ENCODE measurements at places on chromosomes 11 and 22.

GRCh38 chr22:24535348-24535747, 19.6 kb downstream of the GUCD1 start:
- no peak for DNase-seq

DNA sequence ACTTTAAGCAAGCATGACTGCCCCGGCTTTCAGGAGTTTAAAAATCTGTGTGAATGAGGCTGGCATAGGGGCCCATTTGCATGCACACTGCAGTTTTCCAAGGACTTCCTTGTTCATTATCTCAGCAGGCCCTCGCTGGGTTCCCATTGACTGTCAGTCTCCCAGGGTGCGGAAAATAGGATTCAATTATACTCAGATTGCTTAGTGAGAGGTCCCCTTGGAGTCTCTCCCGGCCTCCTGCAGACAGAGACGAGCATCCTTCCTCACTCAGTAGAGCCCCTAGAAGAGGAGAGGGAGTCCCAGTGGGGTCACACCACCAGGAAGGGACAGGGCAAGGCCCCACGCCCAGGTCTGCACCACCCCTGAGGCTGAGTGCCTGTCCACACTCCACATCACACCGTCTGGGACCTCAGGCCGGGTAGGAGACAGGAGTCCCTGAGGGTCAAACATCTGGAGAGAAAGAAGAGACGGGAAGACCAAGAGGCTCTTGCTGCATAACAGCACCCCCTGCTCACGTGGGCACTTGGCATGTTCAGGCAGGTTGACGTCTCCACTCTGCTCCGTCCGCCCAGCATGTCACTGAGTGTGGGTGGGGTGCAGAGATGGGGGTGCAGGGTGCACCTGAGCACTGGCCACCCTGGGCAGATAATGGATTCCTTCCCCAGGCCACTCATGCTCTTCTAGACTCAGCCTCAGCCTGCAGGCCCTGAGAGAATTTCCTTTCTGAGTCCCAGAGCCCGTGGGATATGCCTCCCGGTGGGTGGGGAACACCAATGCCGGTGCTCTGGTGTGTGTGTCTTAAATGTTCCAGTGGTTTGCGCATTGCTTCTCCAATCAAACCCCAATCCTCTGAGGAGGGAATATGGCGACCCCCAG, 58.8 kb downstream of the MCM5 start:
- no peak for DNase-seq

- peak; percentile 44 for DNase-seq
These were observed 109.5 kb downstream of the CCDC81 start for GRCh38 chr11:86483940-86484794.

- DNase-seq, result no peak
These were observed 403.2 kb downstream of the NTM start for GRCh38 chr11:131773626-131774025.

- DNase-seq, result no peak
These were observed 559 bp downstream of the MRTFA start for GRCh38 chr22:40635940-40636379.

GRCh38 chr11:76025068-76025467, 181.2 kb downstream of the WNT11 start:
- DNase-seq, result no peak

DNA sequence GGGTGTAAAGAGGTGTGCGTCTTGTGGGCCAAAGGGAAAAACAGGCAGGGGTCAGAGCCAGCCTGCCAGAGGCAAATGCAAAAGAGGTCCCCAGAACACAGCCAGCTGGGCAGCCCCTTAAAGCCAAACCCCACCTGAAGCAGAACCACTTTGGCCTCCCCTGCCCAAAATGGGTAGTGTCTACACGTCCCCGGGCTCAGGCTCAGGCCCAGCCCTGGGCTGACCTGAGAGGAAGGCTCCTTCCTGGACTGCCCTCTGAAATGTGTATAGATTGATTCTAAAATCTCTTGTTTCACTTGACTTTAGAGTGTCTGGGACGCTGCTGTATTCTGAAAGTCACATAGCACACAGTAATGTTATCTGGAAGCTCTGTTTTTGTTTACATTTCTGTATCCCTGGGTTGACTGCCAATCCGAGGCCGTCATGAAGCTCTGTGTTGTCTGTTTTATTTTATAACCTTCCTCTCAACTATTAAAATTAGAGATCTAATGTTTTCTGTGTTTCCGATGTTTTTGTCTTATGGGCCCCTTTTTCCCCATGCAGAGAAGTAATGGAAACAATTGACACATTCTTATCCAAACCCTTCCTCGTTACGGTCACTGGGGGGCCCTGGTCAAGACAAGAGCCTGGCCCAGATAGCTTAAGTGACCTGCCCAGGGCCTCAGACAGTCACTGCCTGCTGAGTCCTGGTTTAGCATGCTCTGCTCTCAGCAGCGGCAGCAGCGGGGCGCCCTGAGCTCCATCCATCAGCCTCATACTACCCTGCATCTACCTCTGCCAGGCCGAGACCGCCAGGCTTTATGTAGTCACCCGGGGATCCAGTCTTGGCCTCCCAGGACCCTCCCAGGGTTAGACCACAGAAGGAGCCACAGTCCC, 10.1 kb downstream of the OVOL1 start:
- no peak for DNase-seq

DNA sequence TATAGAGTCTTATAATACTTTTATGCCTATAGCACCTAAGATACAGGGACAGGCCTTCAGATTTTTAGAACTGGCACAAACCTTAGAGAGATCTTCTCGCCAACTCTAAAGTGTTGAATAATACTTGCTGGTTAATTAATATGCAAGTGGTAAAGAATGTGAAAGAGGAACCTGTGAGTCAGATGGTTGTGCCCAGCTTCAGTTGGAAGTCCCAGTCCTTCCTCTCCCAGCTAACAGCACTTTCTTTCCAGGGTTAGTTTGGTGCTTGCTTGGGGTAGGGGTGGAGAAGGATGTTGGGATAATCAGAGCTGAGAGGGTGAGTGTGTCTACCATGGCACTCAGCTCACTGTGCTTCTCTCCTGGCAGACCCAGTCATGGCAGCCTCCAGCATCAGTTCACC, 4.9 kb upstream of the TMEM132A start:
- no peak for DNase-seq

DNA sequence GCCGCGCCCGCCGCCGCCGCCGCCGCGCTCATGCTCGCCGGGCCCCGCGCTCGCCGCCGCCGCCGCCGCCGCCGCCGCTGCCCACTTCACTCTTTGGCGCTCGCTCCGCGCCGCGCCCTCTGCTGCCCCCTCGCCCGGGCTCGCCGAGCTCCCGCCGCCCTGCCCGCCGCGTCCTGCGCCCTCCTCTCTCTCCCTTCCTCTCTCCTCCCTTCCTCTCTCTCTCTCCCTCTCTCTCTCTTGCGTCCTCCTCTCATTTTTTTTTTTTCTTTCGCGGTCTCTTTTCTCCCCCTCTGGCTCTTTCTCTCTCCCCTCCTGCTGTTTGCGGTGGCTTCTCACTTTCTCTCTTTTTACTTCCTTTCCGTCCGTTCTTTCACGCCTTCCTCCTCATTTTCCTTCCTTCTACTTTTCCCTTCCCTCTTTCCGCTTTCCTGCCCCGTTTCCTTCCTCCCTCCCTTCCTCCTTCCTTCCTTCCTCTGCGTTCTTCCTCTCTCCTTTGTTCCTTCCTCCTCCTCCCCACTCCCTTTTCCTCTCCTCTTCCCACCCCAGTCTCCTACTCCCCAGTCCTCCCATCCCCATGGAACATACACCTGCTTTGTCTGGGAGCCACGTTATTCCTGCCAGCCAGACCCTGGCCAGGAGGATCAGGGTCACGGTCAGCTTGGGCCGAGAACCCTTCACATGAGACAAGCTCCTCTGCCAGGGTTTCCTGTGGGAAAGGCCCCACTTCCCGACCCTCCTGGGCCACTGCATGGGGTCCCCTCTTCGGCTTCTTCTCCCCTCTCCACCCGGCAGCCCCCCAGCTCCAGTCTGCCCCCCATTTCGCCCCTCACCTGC, 19.3 kb upstream of the SHISAL1 start:
- DNase-seq, result no peak

DNA sequence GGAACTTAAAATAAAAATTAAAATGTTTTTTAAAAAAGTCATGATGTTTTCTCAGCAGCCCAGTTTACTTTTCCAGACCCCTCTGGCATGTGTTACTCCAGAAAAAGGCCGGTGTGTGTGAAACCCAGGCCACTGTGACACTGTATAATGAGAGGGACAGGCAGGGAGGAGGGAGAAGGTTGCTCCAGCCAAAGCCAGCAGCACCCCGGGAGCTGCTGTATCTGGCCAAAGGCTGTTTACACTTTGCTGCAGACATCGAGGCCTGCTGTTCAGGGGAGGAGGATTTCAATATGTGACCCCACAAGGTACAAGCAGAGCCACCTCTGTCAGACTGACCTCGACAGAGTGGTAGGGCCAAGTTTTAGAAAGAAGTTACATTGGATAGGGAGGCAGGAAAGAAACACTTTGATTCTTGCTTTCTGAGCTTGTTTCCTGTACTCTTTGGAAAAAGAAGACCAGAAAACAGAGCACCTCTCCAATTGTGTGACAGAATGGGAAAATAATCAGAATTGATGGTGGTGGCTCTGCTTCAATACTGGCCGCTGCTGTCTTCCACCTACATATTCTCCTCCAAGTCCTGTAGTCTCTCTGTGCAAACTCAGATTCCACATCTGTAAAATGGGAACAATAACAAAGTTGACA, 41.0 kb upstream of the CD44 start:
- no peak for DNase-seq

DNA sequence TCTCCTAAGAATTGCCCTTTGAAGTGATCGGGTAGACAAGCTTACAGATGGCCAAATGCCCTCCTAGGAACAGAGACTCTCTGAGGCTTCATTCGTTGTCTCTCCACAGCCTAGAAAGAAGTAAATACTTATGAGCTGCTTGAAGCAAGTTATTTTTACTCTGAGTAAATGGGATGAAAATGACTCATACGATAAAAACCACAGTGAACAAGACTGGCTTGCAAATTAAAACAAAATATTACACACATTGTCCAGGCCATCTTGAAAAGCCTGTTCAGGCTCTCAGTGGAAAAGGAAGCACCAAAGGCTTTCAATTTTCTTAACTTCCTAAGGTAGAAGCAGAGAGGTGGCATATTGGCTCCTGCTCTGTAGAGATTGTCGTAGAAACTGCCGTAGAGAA, 294.2 kb downstream of the NELL1 start:
- no peak for DNase-seq

DNA sequence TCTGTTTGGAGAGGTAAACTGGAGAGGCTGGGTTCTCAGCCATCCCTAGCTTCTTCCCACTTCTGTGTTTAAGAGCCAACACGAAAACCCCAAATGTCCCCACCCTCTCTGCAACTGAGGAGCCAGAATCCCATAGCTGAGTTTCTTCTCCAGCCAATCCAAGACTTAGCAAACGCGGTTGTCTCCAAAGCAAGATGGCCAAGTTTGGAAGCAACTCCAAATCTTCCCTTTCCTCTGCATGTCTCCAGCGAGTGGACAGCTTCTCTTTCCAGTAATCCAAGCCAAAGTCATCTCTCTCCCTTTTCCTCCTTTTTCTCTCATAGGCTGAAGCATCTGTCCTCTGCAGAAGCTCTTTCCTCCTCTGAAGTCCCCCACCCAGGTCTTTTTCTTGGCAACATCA, 539.2 kb downstream of the MIAT start:
- DNase-seq, result no peak

DNA sequence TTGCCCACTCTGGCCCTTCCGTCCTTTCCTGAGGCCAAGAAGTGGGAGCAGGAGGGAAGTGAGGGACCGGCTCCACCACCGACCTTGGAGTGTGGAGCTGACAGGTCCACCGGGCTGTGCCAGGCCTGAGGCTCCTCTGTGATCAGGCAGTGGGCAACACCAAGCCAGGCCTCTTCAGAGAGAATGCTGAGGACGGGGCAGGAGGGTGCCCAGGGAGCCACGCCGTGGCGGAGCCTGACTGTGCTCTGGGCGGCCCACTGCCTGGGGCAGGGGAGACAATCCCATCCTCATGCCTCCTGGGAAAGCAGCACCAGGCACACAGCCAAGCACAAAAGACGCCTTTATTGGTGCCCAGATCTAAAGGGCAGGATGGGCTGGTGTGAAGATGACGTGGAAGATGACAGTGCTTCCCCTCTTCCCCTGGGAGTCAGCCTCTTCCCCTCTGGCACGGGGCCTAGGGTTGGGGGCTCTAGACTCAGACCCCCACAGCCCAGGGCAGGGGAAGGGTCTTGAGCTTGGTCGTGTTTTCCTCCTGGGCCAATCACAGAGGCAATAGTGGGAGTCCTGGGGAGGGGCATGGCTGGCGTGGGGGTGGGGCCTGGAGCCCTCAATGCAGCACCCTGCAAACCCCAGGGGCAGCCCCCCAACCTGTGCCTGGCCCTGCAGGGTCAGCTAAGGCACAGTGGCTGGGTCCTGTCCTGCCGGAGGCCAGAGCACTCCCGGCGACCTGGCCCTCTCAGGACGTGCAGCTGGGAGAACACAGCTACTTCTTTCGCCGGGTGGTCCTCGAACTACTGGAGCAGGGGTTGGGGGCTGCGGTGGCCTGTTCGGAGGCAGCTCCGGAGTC, 4.7 kb downstream of the LMF2 start:
- no peak for DNase-seq

- DNase-seq, result no peak
These were observed 3.4 kb downstream of the CDON start for GRCh38 chr11:126059238-126059781.

DNA sequence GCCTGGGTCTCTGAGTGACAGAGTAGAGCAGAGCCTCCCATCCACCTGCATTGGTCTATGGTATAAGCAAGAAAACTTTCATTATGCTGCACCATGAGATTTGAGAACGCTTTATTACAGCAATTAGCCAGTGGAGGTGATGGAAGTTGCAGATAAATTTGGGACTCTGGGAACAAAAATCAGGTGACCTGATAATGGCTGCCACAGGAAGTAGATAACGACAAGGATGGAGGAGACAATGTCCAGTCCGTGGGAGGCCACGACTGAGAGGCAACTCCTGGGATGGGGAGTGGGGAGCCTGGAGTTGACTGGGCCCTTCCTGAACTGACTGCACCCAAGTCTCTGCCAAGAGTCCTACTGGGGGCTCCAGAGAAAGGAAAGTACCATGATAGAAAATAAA, 4.7 kb downstream of the MRGPRD start:
- DNase-seq, result no peak

DNA sequence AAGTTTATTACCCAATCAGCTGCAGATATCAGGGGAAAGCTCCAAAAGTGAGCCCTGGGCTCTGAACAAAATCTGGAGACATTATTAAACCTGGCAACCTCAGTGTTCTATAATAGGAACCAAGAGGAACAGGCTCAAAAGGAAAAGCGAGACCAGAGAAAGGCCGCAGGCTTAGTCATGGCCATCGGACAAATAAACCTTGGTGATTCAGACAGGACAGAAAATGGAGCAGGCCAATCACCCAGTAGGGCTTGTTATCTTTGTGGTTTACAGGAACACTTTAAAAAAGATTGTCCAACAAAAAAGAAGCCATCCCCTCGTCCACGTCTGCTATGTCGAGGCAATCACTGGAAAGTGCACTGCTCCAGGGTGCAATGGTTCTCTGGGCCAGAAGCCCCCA, 7.7 kb upstream of the PANX1 start:
- DNase-seq, result no peak
